Left lung (tissue), 14 donors: ENCODE measurements at places on chromosomes 7 and 10. TPM values are rescaled to one million over a fixed set of nuclear protein-coding genes. Genes with fewer than 3 reads are reported as not detected.

Gene VAX1
- polyA plus RNA-seq, result not detected

DNA sequence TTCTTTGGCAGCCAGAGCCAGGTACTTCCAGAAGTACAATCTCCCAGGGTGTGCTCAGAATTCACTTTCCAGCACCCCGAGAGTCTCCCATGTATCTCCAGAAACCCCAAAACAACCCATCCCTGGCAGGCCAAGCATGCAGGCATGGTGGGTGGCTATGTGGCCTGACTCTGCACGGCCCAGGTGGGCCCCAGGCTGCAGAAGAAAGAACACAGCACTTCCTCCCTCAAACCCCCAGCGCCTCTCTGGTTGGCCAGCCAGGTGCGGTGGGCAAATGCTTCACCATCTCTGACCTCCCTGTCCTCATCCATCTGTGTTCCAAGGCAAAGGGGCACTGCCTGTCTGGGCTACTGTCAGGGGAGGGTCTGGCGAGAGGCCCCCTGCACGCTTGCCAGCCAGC is 100.3 kb downstream of the MKI67 start:
- DNase-seq, result peak; percentile 13

DNA sequence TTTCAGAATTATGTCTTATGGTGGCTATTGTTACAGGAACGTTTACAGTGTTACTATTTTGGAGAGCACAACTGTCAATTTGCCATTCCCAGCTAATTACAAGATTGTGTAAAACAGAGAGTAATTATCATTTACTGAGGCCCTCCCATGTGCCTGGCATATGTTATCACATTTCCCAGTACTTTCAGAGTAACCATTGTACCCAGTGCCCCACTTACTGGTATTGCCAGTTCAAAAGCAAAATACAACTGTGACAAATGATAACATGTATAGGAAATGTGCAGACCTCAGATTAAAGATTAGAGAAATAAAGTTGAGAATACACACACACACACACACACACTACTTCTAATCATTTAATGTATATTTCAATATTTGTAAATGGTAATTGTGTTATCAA is 572.5 kb downstream of the POM121L12 start:
- no peak for DNase-seq

DNA sequence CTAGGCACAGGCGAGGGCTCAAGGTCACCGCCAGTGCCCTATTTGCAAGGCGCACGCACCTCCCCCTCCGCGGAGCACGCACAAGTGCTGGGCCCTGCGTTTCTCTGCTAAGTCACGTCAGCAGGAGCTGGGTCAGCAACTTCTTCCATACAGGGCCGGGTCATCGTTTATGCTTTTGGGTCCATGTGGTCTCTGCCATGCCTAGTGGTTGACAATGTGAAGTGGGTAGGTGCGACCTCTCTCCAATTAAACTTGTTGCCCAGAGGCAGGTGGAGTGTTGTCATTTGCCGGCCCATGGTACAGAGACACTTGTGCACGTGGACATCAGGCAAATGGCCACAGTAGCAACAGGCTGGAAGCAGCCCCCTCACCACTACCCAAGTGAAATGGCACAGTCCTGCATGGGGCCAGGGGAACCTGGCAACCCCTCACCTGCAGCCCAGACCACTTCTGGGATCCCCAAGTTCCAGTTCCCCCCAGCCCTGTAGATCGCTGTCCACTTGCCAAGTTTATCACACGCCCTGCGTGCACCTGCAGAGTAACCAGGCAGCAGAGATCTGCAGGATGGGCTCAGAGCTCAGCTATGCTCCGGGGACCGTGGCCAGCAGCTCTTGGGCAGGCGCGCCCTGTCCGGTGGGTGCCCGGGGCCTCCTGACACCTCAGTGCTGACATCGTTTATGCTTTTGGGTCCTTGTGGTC is 86.1 kb upstream of the PPP2R2D start:
- DNase-seq, result no peak

DNA sequence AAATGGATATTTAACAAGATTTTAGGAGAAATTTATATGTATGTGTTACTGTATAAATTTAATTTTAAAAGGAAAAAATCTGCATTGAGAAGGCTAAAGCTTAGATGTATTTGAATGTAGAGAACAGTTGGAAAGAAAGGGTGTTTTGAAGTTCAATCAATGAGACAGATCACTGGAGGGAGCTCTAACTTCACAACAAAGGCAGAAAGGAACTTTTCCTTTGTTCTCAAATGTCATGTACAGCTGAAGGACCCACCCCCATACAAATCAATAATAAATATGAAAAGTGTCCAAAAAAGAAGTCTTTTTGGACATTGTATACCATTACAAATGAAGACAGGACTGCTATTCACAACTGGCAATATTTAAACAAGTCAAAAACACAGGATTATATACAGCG is 403.4 kb downstream of the DNAJB9 start:
- DNase-seq, result no peak

DNA sequence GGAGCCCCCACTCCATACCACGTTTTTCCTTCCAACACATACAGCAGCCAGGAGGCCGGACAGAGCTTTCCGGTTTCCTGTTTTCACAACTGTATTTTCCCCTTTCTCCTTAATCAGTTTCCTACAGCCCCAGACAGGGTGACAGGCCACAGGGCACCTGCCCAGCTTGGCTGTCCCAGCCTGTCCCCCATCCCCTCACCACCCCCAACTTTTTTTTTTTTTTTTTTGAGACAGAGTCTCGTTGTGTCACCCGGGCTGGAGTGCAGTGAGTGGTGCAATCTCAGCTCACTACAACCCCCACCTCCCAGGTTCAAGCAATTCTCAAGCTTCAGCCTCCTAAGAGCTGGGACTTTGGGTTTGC is 10.3 kb upstream of the HSPB1 start:
- no peak for DNase-seq

DNA sequence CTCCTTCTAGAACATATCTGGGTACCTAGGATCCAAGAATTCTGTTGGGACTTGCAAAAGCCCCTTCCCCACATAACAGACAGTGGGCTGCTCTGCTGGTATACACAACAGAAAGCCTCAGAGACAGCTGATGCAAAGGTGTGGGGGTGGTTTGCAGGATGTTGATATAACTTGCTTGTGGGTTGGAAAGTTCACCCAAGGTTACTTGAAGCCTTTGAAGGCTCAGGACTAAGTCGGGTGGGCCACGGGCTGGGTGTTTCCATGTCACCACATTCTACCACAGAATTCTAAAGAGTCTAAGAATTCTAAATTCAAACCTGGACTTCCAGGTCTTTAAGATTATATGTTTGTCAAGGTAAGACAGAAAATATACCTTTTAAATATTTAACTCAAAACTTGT is 7.4 kb upstream of the NRCAM start:
- no peak for DNase-seq

GRCh38 chr7:19519443-19520021 is 189.3 kb downstream of the POLR1F start:
- DNase-seq, result no peak

DNA sequence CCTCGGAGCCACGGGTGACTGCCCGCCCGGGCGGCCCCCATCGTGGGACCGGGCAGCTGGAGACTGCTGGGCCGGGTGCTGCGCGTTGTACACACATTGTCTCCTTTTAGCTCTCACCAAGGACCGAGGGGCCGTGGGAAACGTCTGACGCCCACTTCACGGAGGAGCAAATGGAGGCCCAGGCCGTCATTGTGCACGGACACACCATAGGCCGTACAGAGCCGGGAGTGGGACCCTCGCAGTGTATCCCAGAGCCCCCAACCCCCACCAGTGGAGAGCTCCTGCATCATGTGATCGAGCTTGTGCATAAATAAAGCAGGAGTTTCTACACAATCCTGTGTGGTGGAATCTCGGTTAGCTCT is 722 bp downstream of the DENND10 start:
- DNase-seq, result no peak

GRCh38 chr7:148433521-148434180 is 156.9 kb upstream of the C7orf33 start:
- DNase-seq, result no peak

DNA sequence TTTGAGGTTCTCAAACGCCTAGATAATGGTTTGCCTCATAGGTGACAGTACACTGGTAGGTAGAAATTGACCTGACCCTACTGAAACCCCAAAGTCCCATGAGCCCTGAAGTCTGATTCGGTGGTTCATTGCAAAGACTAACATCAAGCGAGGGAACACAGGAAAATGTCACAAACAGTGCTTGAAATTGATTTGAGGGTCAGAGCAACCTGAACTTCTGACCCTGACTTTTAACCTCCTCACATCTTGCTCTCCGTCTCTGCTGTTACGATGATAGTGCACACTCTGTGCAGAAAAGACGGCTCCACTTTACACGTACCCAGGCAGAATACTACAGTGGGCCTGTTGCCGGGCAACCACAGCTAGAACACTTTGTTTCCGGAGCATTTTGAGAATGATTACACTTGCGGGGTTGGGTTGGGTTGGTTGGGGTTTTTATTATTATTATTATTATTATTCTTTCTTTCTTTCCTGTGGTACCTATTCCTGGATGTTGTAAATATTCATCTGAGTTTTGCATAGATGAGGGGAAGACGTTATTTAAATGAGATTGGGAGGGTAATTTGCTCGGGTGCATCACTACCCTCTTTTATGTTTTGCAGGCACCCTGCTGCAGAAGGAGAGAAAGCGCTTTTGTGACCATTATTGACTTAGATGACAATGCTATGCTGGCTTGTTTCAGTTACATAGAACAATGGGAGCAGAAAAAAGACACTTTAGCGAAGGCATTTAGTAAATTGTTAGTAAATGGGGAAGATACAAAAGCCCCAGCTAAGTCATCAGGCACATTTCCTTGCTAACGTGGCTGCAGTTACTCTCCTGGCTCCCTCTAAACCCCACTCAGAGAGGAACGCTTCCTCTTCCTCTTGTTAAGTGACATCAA is 438.1 kb upstream of the NRP1 start:
- no peak for DNase-seq

- DNase-seq, result no peak
These were observed 182.8 kb upstream of the CDC14C start for GRCh38 chr7:48741545-48741944.

DNA sequence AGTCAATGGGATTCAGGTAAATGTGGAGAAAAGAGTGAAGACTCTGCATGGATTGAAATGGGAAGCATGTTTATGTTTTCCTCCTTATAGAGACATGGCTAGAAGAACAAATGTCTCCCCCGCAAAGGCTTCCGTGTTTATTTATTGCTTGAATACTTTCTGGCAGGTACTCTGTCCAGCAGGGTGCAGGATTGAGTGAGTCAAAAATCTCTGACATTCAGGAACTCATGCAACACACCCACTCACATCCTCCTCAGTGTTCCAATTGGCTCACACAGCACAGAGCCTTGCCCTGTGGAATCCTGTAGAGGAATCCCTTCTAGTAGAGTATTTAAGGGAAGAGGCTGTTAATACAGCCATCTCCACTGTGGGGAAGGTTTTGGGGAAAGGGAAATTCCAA is 290.3 kb upstream of the VWC2 start:
- no peak for DNase-seq
